ENCODE measurements at places on chromosomes 5 and 9.

GRCh38 chr5:149799965-149800516 lies 69.9 kb downstream of the PPARGC1B start:
- no peak for DNase-seq

DNA sequence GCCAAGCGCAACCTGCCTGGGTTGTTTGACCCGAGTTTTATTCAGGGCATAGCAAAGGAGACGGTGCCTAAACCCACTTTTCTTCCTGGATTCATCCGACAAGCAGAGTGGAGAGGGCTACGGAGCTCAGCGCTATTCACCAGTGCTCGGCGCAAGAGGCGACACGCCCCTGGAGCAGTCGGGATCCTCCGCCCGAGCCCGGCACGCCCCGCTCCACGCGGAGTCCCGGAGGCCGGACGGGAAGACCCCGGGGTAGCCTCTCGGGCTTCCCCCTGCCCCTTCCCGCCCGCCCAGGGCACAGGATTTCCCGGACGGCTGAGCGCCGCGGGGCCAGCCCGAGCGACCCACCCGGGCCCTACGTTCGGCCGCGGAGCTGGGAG lies 427 bp downstream of the SERINC5 start:
- no peak for DNase-seq

DNA sequence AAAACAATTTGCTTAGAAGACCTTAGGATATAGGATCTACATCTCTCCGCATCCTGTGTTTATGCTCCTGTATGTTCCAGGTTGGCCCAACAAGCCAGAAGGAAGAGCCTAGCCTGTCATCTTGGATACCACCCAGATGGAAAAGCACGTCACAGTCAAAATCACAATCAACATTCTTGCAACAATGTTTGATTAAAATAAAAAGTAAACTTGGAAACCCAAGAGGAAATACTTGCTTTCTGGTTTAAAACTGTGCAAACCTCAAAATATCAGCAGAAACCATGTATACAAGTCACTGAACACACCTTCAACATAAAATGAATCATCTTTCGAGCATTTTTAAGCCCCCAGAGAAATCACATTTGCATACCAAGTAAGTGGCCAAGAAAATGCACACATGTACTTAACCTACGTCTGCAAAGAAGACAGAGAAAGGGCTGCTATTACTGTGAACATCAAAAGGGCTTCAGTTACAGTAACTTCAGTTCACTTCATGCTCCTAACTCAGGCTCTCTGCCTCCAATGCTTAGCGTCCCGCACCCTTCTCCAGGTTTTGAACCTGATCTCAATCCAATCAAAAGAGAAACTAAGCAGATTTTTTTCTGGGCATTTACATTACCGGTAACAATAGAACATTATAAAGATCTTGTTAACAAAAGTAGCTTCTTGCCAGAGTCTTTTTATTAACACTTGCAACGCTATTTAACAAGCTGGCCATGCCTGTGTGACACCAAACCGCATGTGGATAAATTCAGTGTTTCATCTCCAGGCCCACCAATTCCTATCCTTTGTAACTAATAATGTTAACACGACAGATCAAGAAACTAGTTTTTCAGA lies 1.3 kb downstream of the ENC1 start:
- no peak for DNase-seq

GRCh38 chr5:14445576-14446290 lies 135.9 kb upstream of the OTULINL start:
- no peak for DNase-seq

- no peak for DNase-seq
These were observed 864.6 kb upstream of the ACO1 start for GRCh38 chr9:31519826-31520225.

DNA sequence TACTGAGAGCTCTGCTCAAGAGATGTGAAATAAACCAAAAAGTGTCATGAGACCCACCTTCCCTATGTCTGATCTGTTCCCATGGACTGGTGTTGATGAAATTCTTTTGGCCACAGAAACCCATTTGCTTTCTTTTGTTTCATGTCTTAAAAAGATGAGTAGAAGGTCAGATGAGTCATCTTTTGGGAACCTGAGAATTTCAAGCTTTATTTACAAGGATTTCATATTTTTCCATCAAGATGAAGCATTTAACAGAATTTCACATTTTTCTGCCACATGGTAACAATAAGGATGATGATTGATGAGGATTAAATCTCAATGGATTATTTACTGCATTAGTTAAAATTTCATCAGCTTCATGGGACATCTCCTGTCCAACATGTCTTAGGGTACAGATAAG lies 337.8 kb downstream of the DEPDC1B start:
- no peak for DNase-seq

DNA sequence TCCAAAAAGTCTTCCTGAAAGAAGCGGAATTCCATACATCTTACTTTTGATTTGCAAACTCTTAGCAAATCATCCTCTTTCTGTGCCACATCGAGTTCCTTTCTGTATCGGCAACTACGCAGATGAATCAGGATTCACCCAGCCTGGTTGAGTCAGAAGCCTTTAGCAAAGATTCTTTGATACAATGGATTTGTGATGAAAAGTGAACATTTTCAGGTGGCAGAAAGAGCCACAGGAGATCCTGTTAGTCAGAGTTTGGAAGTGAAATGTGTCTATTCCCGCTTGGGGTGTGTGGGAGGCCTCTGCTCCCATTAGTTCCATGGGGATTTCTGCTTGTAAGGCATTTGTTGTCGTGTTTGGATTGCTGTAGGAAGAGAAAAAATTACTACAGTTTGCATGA lies 351.8 kb upstream of the WWC1 start:
- DNase-seq = no peak

GRCh38 chr5:68194386-68194785 lies 21.2 kb upstream of the PIK3R1 start:
- DNase-seq = no peak

DNA sequence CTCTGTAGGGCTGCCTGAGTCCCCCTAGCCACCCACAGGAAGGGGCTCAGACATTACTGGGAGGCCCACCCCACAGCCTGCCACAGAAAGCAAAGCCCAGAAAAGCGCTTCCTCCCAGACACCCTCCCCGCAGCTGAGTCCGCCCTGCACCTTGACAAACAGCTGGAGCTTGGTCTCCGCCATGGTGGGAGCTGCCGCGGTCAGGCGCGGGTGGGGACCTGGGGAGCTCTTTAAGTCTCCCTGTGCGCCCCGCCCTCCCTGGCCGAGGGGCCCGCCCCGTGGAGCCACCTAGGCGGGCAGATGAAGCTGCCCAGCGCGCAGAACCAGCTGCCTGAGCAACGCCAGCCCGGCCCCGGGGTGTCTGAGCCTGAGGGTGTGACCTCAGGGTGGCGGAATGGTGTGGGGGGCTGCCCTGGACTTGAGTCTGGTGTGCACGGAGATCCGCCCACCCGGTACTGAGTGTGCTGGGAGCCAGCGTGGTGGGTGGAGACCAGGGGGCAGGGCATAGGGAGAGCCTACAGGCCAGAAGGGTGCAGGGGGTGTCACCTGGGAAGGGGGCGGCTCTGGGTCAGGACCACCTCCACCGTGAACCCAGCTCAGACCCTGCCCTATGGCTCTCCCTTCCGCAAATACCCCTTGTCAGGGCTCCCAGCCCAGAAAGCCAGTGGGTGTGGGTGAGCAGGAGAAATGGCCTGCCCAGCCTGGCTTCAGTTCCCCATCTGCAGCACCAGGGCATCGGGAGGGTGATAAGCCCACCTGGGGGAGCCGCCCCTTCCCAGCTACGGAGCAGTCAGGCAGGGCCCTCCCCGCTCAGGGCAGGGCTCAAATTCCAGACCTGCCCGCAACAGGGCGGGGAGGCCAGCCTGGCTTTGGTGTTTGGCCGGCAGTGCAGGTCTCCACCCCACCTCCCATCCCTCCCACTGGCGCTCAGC lies at the start of gene CLIC3:
Gene CLIC3, minus strand, starts transcription at position 208 of the 932 bp plus-strand sequence. Its CDS starts 25 bp downstream, at position 183.
- DNase-seq = no peak

- DNase-seq = peak; percentile 13
These were observed 16.6 kb downstream of the STOM start for GRCh38 chr9:121353241-121354061.

- no peak for DNase-seq
These were observed 96.5 kb upstream of the SMARCA2 start for GRCh38 chr9:1918622-1919021.

GRCh38 chr9:33029231-33029786 lies 4.2 kb downstream of the DNAJA1 start:
- no peak for DNase-seq

- no peak for DNase-seq
These were observed 1.3 kb upstream of the EXOSC2 start for GRCh38 chr9:130692321-130692720.

GRCh38 chr9:114370251-114370967 lies 17.4 kb downstream of the AKNA start:
- DNase-seq = no peak

- DNase-seq = no peak
These were observed 53.2 kb upstream of the ISOC1 start for GRCh38 chr5:129041196-129041881.
